ENCODE measurements at places on chromosomes 6 and 20.

- DNase-seq, result no peak
Observed at GRCh38 chr6:115901896-115902295, 158.8 kb downstream of the FRK start.

DNA sequence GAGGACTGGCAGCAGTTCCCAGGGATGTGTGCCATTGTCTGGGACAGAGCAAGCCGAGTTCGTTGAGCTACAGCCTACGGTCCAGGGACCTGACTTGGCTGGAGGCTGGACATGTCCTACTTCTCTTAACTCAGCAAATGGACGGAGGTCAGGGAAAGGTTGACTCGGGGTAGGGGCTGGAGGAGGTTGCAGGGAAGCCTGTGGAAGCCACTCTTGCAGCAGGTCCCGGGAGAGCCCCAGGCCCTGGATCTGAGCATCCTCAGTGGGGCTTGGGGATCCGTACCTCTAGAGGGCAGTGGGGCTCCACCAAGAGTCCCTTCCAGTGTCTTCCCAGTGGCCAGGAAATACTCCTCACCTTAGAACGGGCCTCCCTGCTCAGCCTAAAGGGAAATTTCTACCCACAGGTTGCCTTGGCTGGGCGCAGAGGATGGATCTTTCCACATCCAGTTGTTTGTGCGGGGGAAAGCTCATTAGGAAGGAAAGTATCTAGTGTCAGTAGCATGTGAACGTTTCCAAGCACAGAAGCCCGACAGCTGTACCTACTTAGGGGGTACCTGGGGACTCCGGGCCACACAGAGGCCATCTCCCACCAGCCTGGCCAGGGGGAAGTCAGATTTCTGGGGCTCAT lies 170.2 kb downstream of the NFATC2 start:
- peak; percentile 6 for DNase-seq

- no peak for DNase-seq
Observed at GRCh38 chr20:23063581-23063980, 14.1 kb upstream of the THBD start.

DNA sequence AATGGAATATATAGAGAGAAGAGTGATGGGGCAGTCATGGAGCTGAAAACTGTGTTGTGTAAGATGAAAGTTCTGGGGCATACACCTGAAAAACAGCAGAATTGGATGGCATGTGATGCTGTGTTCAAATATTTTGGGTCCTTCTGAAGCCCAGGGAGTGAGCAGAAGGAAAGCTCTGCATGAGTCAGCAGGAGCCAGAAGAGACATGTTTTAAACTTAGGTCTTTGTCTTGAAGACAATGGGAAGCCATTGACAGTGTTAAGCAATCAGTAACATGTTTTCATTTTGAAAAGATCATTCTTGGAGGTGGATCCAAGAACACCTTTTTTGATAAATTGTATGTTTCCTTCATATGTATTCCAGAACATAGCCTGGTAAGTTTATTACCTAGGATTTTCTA lies 38.9 kb upstream of the MAFB start:
- DNase-seq, result no peak

DNA sequence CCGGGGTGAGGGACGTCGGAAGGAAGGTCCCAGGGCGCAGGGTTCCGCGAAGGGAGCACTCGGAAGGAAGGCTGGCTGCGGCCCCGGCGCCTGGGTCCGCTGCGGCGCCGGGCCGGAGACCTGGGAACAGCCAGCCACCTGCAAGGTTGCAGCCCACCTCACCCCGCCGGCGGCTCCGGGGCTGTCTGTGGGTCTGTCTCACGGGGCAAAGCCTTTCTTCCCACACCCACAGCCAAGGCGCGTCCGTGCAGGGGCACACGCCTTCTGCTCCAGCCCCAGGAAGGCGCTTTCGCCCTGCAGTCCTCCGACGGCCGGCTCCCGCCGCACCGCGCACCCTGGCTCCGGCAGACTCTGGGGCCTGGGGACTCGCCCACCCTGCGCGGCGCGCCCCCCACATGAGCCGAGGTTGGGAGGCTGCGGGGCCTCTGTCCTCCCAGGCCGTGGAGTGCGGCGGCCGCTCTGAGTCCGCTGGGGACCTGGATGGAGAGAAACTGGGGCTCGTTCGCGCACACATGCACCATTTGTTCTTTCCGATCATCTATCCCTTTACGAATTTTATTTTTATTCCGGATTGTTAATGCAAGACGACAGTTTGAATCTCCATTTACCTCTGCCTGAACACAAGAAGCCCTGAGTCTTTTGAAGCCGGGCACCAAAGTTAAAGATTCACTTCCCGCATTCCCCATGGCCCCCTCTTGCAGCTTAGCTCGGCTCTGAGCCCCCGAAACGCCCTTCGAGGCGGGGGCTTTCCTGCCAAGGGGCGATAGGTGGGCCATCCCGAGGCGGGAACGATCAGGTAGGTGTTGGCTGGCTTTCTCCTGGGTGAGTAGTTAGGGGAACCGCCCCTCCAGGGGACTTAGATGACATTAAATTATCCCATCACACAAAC lies 4.5 kb upstream of the FOXC1 start:
- DNase-seq, result no peak

DNA sequence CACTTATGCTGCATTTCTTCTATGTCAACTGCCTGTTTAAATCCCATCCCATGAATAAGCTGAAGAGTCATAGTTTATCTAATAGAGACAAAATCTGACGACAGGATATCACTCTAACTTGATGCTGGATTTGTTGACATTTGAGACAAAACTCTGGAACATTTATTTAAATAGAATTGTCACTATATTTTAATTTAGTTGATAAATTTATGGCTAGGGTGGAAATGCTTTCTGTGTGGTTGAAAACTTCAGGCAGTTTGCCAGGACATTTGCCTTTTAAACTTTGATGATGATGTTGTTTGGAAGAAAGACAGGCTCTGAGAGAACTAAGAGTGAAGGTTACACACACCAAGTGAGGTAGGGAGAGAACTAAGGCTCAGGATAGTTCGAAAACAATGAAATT lies 68.1 kb downstream of the GJA1 start:
- no peak for DNase-seq

DNA sequence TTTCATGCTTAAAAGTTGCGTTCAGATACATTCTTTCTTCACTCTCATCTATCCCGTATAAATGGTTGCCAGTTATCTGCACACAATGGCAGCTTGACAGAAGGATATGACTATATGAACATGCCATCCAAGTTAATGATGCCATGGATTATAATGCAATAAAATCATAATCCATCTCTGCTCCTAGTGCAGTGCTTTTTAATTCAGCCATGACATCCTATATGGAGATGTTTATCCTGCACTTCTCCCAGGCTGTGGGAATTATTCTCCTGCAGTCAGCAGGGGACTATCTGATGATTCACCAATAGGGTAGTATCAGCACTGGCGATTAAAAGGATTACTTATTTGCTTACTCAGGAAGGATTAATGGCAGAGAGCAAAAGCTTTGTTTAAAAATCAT lies 273.8 kb downstream of the SAMD5 start:
- DNase-seq, result no peak

DNA sequence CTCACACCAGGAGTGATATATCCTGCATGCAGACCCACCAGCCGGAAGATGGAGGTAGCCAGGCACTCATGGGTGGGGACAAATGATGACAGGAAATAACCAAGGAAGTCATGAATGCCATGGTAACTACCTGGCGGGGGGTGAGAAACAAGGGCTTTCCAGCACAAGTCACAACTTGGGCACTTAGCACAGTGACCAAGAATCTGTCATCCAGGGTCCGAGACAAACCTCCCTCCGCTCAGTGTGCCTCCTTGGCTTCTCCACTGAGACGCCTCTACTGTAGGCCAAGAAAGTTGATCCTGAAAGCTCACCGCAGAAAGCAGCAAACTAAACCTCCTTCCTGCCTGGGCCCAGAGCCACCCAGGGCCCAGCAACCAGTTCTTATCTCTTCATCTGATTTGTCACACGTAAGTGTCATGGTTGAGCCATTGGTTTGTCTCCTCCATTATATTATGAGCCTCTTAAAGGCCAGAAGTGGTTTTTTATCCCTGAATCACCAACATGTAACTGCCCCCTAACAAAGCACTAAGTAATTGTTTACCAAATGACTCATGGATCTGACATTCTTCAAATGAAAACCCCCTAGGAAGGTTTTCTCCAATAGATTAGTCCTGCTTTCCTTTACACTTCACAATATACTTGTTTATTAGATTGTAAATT lies 84.3 kb upstream of the TAB2 start:
- peak; percentile 18 for DNase-seq

GRCh38 chr6:4010689-4011090 lies 68.2 kb downstream of the FAM217A start:
- no peak for DNase-seq

- DNase-seq, result no peak
Observed at GRCh38 chr6:111871207-111871606, 2.0 kb downstream of the FYN start.

DNA sequence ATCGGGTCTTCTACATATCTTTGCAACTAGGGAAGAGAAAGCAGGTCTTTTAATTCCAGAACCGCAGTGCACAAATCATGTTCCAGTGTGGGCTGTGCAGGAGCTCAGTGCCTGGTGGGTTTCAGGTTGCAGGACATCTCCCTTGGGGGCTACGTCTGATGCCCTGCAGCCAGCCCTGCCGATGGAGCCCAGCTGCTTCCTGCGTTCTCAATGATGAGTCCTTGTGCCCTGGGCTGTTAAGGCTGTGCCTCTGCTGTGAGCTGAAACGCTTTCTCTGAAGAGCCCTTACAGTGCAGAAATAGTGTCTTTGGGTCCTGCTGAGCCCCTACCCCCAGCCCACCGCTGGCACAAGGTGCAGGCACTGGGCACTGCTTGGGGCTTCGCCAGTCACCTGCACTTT lies 192.9 kb downstream of the SYNDIG1 start:
- no peak for DNase-seq

Data from activated naive CD4-positive, alpha-beta T cell (primary cell).